ENCODE measurements at places on chromosomes 12 and 14.

- DNase-seq, result no peak
Measured at GRCh38 chr14:80275208-80275850, 64.0 kb upstream of the DIO2 start.

DNA sequence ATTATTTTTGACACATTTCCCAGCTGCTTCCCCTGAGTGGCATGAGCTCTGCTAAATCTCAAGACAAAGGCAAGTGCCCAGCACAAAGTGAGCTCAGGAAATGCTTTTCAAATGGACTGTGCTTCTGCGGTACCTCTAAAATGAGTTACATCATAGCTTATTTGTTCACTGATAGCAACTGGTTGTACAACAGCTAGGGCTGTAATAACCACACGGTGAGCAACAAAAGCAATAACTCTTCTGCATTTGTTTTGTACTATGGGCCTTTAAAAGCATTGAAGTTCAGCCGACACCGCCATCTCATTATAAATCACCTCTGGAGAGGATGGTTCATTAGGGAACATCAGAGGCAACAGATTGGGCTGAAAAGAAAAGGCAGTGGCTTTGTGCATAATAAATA is 475.0 kb downstream of the GLT1D1 start:
- no peak for DNase-seq

- no peak for DNase-seq
Measured at GRCh38 chr12:63821781-63822251, 22.7 kb upstream of the SRGAP1 start.

GRCh38 chr12:91140026-91140931 is 29.0 kb upstream of the LUM start:
- DNase-seq, result no peak

GRCh38 chr12:63038713-63039100 is 103.8 kb upstream of the PPM1H start:
- DNase-seq, result no peak

DNA sequence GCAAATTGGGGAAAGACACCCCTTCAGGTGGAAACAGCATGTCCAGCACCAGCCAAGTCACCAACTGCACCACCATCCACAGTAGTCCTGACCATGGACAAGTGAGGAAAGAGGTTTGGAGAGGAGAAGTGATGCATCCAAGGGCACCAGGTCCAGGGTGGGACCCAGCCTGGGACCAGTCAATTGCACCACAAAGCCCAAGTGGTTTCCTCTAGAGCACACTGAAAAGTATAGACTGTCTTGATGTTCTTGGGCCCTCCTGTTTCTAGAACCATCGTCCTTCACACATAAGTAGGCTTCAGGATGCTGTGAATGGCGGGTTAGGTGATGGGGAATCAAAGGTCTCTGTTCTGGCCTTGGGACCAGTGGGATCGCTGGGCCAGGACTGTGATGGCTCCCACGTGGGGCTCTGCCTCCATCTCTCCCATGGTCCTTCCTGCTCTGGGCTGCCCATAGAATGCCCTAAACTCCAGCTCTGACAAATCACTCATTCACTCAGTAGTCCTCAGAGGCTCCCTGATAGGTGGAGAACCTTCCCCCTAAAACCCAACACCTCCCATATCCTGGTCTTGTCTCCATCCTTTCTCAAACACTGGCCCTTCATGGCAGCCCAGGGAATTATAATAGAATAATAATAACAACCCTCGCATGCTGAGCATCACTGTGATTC is 9.2 kb downstream of the KRT79 start:
- DNase-seq, result no peak

DNA sequence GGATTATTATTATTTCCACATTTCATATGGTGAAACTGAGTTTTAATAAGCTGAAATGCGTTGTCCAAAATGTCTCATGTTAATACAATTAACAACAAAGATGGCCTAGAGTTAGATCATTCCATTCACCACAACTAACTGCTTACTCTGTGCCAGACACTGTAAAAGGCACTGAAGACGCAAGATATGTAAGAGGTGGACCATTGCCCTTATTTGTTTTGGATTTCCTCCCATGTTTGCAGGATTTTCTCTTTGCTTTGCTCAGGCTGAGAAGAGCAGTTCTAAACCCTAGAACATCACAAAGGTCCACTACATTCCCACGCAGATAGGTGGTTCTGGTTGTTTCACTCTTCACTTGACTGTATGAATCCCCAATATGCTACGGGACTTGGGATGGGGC is 324.4 kb upstream of the KITLG start:
- DNase-seq, result no peak

DNA sequence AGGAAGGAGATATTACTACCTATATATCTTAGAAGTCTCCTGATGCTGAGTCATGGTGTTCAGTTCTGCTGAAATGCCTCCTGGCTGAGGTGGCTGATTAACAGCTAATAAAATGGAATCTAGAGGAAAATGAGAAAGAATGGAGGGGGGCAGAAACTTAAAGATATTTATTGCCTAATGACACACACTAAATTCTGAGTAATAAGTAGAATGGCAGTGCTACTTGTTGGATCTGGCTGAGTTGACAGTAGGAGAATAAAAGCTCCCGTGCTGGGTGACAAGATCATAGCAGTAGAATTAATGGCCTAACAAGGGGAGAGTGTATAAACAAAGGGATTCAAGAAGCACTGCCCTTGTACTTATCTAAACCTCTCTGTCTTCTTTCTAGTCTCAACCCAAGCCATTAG is 137.5 kb downstream of the CNTN1 start:
- no peak for DNase-seq

GRCh38 chr14:95699412-95699811 is 13.2 kb downstream of the TCL1B start:
- DNase-seq, result no peak

DNA sequence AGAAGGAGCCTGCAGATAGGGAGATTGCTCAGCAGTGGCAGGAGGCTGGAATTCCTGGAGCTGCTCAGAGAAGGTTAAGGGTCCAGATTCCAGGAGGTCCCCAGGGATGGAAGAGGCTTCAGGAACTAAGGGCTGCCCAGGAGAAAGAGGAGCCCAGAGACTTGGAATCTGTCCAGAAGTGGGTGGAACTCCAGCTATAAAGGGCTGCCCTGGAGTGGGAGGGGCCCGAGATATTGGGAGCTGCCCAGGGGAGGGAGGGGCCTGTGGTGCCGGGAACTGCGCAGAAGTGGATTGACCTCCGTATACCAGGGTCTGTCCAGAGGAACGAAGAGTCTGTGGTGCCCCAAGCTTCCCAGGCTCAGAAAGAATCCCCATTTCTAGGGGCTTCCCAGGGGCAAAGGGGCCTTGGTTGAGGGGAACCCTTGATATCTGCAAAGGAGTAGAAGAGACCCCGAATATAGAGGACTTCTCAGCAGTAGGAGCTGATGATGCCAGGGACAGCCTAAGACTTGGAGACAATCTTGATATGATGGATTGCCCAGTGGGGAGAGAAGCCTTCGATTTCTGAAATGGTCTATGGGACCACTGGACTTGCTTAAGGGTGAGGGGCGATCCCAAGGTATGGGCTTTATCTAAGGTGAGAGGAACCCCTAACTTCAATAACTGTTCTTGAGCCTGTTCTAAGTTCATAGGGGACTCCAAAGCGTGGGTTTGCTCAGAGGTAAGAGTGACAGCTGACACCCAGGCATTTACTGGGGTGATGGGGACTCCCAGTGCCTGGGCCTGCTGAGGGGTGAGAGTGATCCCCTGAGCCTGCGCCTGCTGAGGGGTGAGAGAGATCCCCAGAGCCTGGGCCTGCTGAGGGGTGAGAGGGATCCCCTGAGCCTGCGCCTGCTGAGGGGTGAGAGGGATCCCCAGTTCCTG is 45.0 kb downstream of the FAM186A start:
- DNase-seq, result no peak

DNA sequence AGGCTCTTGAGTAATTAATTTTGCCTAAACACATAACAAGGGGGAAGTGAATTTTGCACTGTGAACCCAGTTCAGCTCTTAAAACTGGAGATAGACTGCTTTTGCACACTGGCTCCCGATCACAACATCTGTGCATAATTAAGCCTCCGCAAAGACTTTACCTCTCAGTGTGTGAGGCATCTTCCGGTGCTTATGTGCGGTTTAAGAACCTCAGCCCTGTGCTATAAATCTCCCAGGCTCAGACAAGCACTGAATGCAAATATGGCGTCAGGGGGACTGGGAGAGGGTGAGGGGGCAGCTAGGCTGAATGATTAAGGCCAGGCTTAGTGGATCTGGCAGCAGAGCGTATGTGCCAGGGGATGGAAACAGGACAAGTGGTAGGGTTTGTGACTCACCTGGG is 103.3 kb downstream of the ADCK1 start:
- no peak for DNase-seq

- DNase-seq, result no peak
Measured at GRCh38 chr12:57575771-57576612, 15.0 kb upstream of the PIP4K2C start.

DNA sequence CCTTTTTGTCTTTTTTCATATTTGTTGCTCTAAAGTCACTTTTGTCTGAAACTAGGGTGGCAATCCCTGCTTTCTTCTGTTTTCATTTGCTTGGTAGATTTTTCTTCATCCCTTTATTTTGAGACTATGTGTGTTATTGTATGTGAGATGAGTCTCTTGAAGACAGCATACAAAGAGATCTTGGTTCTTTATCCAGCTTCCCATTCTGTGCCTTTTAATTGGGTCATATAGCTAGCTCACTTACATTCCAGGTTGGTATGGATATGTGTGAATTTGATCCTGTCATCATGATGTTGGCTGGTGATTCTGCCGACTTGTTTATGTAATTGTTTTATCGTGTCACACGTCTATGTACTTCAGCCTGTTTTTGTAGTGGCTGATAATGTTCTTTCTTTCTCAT is 267.7 kb upstream of the MGAT4C start:
- DNase-seq, result no peak

- peak; percentile 83 for DNase-seq
Measured at GRCh38 chr12:6899837-6900519, 4.6 kb upstream of the LRRC23 start.

- no peak for DNase-seq
Measured at GRCh38 chr14:72089625-72090024, 157.4 kb downstream of the RGS6 start.

DNA sequence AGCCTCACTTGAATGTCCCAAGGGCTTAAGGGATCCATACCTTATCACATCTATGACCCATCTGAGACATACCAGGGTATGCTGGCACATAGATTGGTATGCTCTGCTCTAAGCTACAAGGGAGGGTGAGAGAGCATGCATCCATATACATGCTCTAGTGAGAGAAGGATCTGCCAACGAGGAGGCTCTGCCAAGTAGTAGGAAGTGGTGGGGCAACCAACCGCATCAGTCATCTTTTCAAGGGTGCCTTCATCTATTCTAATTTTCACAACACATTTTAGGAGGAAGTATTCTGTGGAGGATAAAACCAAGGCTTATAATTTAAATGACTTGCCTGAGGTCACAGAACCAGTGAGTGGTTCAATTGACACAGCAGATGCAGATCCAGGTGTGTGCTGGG is 6.6 kb upstream of the PPM1A start:
- peak; percentile 92 for DNase-seq

DNA sequence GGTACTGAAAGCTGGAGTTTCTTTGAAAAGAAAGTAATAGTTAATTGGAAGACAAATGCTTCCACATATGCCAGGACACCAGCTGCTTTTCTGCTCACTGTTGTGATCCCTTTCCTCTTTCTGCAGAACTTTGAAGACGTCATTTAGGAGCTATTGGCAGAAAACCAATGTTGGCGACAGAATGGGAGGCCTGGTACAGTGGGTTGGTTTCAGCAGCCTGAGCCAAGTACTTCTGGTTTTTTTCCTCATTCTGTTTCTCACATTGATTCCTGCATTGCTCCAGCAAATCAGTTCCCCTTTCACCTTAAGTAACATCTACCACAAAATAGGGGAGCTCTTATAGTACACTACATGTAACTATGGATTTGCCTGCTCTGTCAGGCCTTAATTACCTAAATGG is 96.9 kb downstream of the FIGNL2 start:
- peak; percentile 70 for DNase-seq

GRCh38 chr14:94175011-94175745 is 1.1 kb downstream of the PPP4R4 start:
- DNase-seq, result no peak

GRCh38 chr12:88833641-88834116 is 253.4 kb upstream of the KITLG start:
- no peak for DNase-seq

DNA sequence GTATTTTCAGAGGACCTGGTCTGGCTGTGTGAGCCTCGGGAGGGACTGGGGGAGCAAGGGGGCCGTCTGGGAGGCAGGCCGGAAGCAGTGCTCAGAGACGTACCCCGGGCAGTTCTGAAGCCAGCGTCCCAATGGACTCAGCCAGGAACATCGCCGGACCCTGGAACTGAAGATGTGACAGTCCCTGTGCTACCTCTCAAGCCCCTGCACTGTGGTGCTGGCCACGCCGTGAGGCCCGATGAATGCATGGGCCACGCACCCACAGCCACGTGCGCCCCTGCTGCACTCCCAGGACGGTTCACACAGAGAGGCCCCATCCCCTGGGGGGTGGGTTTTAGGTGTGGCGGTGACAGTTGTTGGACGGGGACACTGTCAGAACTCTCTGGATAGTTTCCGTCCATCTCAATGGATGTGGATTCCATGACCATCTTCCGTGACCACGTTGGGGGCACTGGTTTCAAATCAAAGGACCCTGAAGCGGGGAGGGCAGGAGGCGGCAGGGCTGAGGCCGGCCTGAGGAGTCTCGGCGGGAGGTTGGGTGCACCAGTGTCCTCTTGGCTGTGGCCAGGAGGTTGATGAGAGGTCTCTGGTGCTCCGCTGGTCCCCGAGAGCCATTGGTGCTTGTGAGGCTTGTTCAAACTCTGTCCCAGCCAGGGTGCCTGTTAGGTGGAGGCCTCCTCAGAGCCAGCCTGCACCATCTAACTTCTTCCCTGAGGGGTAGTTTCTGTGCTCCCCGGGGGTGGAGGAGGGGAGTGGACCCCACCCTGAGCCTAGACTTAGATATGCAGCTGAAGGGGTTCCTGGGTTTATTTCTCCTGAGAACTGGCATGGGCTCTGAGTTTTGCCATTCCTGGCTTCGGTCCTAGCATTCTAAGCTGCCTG is 36.3 kb upstream of the TSPAN9 start:
- DNase-seq, result no peak

- no peak for DNase-seq
Measured at GRCh38 chr14:95291859-95292542, 27.7 kb downstream of the CLMN start.

GRCh38 chr12:11555195-11555594 is 94.3 kb upstream of the ETV6 start:
- no peak for DNase-seq

DNA sequence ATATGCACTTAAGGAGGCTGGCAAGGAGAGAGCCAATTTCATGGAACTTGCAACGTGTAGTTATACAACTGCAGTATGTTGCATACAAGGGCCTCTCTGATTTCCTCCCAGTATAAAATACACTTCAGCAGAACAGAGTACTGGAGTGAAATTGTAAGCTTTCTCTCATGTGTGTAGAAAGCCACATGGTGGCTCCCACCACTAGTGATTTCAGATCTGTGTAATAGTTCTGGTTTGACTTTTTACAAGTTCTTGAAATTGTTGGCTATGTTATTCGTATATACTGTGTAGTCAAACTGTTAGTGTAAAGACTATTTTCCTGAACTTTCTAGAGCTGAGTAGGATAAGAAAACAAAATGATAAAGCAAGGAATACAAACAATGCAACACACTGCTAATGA is 16.4 kb upstream of the LMO3 start:
- no peak for DNase-seq

- DNase-seq, result peak; percentile 82
Measured at GRCh38 chr12:62625228-62625627, 158.6 kb downstream of the MON2 start.
